ENCODE measurements at places on chromosomes 12 and 14.

DNA sequence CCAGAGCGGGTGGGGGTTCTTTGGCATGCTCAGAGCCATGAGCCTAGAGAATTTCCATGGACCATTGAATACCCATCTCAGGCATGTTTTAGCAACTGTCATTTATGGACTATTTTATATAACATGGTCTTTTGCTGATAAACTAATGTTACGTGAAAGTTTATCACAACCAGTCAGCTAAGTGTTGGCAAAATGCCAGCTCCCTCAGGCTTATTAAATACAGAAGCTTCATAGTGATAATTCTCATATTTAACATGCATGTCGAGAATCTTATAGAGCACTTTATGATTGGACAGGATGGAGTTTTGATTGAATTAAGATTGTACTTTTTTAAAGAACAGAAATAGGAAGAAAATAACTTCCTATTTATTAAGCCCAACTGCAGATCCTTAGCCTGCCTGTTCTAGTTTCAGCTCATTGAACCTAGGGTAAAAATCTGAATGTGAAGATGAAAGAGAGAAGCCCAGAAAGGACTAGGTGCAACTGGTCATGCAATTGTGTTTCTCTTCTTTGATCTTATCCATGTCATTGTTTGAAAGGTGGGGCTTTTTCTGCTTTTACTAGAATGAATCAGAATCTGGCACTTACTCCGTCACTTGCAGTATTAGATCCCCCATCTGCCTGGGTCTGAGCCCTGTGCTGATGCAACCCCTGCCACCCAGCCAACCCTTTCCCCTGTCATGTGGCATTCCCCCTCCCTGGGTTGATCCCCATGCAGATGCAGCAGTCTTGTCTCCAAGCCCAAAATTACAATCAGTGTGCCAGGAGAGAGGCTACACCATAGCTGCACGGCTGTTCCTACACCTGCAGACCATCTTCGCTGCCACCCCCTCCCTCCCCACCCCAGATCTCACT is 134.6 kb upstream of the EVL start:
- no peak for DNase-seq

GRCh38 chr14:57464008-57464730 is 29.5 kb downstream of the CCDC198 start:
- DNase-seq, result no peak

- no peak for DNase-seq
Observed at GRCh38 chr12:127306604-127307215, 960.3 kb upstream of the TMEM132C start.

- DNase-seq, result no peak
Observed at GRCh38 chr14:104031384-104031783, 54.1 kb upstream of the ASPG start.

DNA sequence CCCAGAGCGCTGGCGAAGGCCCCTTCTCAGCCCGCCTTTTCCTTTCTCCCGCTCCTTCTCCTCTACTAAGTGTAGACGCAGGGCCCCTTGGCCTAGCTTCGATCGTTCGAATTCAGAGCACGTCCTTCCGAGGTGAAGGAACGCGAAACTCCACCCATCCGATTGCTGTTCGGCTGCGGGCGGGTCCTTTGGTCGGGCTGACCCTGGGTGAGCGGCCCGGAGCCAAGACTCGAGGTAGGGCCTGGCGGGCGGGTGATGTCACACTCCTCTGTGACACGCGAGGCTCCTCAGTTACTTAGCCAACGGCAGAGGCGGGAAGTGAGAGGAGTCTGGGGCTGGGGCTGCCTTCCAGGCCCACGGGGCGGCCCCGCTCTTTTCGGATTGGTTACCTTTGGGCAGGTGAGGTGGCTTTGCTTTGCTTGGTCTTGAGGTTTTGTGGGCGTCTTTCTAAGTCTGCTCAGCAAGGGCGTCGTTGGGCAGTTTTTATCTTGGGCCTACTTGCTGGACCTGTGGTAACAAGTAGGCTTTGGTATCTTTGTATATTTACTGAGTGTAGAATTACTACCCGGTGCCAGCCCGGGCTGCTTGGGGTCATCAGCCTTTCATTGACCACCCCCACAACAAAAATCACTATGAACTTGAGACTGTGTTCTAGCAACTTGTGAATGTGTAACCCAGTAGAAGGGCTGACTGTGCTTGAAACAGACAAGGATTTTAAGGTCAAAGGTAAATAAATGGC is 694 bp downstream of the TMBIM6 start:
- peak; percentile 96 for DNase-seq

DNA sequence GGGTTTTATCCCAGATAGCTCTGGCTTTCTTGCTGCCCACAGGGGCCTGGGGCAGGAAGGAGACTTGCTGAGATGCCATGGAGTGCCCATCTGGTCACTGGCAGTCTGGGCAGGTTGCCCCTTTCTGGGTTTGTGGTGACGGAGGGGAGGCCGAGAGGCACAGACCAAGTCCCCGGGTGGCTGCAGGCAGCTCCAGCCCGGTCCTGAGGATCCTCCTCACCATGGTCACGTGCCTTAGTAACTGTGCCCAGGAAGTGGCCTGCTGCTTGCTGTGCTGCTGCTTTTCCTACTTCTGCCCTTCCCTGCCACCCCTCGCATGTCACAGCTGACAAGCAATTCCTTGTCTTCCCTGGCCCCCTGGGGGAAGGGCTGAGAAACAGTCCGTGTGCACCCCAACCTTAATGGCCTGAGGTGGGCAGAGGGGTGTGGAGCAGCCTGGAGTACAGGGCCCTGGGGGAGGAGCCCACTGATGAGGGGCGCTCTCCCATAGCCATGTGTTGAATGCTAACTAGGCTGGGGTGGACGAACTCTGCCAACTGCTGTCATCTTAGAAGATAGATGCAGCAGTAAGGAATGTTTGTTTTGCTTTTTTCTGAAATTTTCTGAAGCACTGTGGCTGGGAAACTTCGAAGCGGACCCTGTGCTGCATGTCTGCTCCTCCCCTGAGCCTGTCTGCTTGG is 54.9 kb upstream of the SRSF5 start:
- no peak for DNase-seq

DNA sequence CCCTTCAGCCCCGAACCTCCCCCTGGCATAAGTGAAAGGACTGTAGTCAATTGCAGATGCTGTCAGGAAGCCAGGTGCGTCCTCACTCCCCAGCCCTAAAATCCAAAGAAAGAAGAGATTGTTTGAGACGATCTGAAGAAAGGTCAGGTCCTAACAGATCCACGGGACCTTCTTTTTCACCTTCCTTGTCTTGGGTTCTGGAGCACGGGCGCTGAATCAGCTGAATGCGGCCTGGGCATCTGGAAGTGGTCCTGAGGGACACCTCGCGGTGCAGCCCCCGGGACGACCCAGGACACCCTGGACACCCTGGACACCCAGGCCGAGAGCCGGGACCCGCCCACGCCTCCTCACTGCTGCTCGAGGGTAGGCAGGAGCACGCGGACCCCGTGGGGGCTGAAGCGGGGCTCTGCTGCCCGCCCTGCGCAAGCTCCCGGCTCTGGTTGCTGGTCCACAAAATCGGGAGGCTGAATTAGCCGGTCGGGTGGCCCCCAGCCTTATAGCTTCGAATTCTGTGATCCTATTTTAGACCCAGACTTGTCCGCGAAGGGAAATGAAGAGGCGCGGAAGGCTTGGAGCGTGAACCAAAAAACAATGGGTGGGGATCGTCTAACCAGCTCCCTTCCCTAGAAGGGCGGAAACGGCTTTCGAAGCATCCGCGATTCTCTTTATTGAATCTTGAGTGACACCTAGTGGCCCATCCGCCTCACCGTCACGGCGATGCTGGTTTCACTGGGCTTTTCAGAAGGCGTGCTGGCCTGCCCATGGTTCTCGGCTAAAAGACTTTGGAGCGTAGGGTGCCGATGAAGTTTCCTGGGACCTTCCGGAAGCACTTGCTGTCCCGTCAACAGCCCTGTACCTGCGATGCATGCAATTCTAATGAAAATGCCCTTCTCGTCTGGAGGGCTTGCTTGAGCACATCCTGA is 46.4 kb upstream of the PLXNC1 start:
- DNase-seq, result peak; percentile 94

DNA sequence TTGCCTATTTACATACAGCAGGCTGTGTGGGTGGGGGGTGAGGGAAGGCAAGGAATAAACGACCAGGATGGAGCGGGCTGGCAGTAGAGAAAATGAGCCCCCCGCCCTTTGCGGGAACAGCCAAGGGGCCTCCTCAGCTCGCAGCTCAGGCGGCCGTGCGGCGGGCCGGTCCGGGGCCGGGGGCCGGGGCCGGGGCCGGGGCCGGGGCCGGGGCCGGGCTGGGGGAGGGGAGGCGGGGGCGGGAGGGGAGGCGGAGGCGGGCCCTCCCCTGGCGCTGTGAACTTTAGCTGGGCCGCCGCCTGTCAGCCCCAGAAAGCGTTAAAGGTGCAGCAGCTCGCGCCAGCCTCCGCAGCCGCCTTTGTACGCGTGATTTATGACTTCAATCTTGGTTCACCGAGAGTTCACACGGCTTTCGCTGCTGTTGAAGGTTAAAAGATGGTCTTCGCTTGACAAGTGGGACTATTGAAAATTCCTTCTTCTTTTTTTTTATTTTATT is 28.8 kb downstream of the HOXC4 start:
- DNase-seq, result peak; percentile 28
